ENCODE measurements at places on chromosomes 7 and 10.

DNA sequence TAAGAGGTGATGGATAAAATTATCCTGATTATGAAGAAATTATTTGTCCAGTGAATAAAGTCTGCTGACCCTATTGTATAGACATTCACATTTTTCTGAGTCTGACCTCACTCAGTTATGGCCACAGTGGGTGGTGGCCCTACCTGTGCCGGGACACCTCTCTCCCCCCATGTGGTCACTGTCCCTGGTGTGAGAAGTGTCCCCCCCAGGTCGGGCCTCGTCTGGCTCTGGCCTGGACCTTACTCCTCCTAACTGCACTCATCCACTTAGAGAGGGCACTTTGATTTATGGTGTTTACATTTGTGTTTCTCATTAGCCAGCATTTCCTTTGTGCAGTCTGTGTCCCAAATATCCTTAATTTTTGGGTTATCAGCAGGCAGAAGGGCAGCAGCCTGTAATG is 59.6 kb upstream of the ZNF32 start:
- DNase-seq, result no peak

- DNase-seq, result no peak
These were observed 52.4 kb upstream of the RHEB start for GRCh38 chr7:151572136-151572535.

- DNase-seq, result peak; percentile 26
These were observed 223.2 kb downstream of the MAD1L1 start for GRCh38 chr7:2009541-2010001.

DNA sequence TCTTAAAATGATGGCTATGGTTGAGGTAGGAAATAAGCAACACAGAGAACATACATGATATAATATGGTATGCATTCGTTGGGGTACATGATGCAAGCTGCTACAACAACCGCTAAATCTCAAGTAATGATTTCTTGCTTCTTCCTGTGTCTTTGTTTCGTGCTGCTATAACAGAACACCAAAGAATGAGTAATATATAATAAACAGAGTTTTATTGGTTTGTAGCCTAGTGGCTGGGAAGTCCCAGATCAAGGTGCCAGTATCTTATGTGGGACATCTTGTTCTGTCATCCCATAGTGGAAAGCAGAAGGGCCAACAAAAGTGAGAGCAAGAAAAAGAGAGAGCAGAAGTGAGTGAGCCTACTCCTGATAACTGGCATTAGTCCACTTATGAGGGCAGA is 689.7 kb downstream of the SUGCT start:
- no peak for DNase-seq

GRCh38 chr10:95531994-95532399 is 29.2 kb downstream of the SORBS1 start:
- DNase-seq, result no peak

DNA sequence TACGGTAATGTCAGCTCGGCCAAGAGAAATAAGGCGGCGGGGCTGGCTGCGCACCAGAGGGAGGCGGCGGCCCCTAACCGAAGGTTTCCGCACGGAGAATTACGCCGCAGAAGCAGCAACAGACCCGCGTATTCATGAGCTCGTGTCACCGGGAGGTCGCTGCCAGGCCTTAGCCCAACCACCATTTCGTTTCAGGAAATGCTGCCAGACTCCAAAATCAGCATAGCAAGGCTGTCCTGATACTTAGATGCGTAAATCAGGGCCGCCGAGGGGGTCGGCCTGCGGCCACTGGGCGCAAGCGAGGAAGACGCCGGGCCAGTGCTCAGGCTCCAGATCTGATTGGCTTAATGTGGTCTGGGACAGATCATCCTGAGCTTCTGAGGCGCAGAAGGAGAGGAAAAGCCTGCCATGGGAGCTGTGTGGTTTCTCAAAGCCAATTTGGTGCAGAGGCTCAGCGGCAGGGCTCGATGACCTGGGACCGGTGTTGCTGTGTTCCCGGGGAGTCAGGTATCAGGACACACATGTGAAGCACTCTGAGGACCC is 247.9 kb downstream of the BAMBI start:
- no peak for DNase-seq
